ENCODE measurements at places on chromosomes 1 and 21. TPM values are rescaled to one million over a fixed set of nuclear protein-coding genes. Genes with fewer than 3 reads are reported as not detected.

CLCA1 gene
- total RNA-seq = not detected

DNA sequence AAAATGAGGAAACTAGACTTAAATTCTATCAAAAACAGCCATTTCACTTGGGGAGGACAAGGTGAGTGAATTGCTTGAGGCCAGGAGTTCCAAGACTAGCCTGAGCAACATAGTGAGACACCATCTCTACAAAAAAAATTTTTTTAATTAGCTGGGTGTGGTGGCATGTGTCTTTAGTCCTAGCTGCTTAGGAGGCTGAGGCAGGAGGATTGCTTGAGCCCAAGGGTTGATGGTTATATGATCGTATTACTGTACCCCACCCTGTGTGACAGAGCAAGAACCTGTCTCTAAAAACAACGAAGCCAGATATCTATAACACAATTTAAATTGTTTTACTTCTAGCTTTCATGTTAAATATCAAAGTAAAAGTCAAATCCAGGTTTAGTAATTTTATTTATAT lies 126.1 kb upstream of the HP1BP3 start:
- no peak for DNase-seq

GRCh38 chr1:201602413-201603265 lies 63.7 kb downstream of the NAV1 start:
- DNase-seq = no peak

DNA sequence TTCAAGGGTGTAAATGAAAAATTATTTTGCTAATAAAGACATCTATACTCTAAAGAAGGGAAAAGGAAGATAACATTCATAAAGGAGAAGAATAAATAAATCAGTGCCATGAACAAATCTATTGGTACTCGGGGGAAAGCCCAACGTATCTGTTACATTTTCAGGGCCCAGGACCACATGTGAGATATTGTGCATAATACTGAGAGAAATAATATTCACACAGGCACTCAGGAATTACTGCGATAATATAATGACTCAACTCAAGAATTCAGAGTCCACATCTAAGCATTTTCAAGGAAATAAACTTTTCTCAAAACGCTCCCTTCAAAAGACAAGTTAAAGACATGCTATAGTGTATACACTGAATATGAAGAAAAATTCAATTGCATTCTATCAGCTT lies 108.8 kb downstream of the SMYD2 start:
- DNase-seq = no peak

FCER1G gene
- 0.49 TPM for total RNA-seq

GRCh38 chr1:184039126-184039525 lies 1.6 kb upstream of the COLGALT2 start:
- DNase-seq = no peak

DNA sequence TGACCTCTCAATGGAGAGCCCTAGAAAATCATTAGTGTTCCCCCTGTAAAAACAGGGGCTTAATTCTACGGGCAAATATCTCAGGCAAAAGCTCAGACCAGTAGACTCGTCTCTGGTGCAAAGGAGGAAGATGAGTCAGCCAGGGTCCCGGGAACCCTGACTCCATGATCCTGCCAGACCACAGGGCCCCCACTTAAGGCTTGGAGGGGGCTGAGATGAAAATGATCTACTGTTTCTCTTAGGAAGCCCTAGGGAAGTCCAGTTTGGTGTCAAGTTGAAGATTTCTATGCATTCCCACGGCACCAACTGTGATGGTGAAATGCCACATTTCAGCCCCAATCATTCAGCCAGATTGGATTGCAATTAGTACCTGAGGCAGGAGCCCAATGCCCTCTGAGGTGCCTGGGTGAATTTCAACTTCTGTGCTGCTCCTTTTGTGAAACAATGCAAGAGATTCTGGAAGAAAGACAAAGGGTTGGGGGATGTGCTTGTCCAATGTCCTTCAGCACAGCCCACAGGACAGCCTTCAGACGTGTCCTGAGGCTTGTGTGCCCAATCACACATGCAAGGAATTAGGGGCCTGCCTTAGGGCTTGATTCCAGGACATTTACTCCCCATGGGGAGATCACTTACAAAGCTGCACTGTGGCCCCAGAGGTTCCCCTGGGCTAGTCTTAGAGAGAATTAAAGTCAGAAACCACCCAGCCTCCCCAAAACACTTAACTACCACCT lies 18.1 kb downstream of the NAV1 start:
- DNase-seq = no peak

DNA sequence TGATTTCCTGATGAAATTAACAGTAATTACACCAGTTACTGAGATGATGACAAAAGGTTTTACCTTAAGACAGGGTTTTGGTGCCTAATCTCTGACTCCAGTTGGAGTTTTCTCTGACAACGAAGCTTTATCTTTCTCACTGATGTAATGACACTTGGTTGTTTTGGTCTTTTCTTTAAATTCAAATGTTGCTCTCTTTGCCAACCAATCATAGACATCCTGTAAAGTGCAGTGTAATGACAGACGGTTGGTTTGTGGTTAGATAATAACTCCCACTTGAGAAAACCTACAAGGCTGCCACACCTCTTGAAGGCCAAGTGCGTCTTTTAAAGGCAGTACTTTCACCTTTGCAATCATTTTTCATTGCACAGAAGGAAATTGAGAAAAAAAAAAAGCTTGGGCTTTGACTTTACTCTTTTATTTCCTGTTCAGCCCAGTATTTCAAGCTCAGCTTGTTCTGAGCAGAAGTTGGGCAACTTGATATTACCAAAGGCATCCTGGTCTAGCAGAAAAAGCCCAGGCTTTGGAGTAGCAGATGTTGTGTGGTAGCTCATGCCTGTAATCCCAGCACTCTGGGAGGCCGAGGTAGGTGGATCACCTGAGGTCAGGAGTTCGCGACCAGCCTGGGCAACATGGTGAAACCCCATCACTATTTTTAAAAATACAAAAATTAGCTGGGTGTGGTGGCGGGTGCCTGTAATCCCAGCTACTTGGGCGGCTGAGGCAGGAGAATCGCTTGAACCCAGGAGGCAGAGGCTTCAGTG lies 14.9 kb downstream of the PDIK1L start:
- no peak for DNase-seq

DNA sequence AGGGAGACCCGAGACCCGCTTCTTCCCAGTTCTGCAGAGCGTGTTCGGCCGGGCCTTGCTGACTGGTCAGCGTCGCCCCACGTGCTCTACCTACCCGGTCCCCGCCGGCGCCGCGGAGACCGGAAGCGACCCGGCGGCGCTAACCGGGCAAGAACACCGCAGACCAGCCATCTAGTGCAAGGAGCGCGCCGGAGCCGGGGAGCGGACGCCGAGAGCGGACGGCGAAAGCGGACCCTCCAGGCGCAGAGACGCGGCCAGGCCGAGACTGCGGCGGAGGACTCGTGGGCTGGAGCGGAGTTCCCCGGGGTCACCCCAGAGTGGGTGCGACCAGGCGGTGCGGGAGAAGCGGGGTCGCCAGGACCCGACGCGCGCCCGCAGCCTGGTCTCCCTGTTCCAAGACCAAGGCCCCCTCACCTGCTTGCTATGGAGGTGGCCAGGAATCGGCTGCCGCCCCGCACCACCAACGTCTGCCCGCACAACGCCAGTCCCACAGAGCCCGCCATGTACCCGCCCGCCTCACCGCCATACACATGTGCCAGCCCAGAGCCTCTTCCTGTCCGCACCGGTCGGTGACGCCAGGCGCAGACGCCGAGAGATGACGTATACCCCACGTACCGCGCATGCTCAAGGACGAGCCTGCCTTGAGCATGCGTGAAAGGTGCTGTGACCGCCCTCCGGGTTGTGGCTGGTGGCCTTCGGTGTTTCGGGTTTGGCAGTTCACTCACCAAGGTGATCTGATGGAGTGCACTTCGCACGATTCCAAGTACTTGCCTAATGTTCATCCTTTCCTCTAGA lies at the start of gene WDR4:
Gene WDR4, minus strand, starts transcription at position 547 of the 795 bp plus-strand sequence. Its CDS starts 44 bp downstream, at position 503.
- DNase-seq = peak; percentile 99

OR2T34 gene
- total RNA-seq = not detected

GRCh38 chr1:56045477-56045876 lies 533.9 kb downstream of the PLPP3 start:
- DNase-seq = no peak

GRCh38 chr1:229124520-229125124 lies 146.3 kb upstream of the RAB4A start:
- DNase-seq = no peak

DNA sequence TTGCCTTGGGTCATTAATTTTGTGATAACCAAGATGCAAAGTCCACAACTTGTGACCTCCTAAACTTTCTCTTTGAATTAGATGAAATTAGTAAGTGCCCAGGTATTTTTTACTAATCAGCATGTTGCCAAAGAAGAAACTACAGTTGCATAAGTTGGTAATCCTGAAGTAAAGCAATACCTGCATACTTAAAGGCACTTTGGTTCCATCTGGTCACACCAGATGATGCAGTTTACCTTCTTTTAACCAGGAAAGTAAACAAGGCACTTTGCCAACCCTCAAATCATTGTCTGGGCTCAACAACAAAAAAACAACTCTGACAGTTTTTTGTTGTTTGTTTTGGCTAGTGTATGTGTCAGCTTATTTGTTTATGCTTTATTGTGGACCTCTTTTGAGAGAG lies 55.5 kb upstream of the DYNLT5 start:
- no peak for DNase-seq

- no peak for DNase-seq
Observed at GRCh38 chr1:29695036-29695435, 458.7 kb downstream of the PTPRU start.

CADM3 gene
- not detected for total RNA-seq

DNA sequence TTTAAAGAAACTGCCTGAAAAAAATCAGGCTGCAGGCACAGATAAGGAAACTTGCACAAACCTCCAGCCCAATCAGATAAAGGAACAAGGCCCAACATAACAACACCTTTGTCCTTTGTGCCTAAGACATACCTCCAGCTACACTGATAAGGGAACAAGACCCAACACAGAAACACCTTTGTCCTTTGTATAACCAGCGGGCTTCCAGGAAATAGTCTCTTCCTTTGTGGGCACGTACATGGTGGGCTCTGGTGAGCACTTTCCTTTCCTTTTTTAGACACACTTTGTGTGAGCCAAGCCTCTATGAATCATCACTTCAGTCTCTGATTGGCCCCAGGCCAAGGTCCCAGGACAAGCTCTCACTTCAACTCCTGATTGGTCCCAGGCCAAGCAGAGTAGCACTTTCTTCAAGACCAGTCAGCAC lies 23.6 kb downstream of the ZNF670 start:
- no peak for DNase-seq
